ENCODE measurements at places on chromosomes 11 and 22. TPM values are rescaled to one million over a fixed set of nuclear protein-coding genes. Genes with fewer than 3 reads are reported as not detected.

- no peak for DNase-seq
Measured at GRCh38 chr22:45638197-45638596, 33.4 kb upstream of the ATXN10 start.

GRCh38 chr11:100632941-100633452, 54.1 kb upstream of the ARHGAP42 start:
- DNase-seq: peak; percentile 54

- DNase-seq: no peak
Measured at GRCh38 chr11:127061947-127062346, 61.4 kb upstream of the KIRREL3 start.

GRCh38 chr11:76615950-76616349, 54.6 kb downstream of the LRRC32 start:
- peak; percentile 60 for DNase-seq

DNA sequence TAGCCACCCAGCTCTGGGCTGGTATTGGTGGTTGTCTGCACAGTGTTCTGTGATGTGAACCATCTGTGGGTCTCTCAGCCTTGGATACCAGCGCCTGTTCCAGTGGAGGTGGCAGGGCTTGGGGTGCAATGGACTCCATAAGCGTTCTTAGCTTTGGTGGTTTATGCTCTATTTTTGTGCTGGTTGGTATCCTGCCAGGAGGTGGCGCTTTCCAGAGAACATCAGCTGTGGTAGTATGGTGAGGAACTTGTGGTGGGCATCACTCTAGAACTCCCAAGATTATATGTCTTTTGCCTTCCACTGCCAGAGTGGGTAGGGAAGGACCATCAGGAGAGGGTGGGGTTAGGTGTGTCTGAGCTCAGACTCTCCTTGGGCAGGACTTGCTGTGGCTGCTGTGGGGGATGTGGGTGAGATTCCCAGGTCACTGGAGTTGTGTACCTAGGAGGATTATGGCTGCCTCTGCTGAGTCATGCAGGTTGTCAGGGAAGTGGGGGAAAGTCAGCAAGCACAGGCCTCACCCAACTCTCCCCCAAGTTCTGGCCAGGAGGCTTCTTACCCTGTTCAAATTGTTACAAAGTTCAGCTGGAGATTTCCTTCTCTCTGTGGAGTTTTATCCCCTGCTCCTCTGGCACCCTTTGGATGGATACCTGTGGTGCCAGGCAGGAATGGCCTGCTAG, 47.2 kb downstream of the MRGPRX2 start:
- DNase-seq: no peak

- DNase-seq: no peak
Measured at GRCh38 chr22:43128928-43129424, 14.2 kb downstream of the MCAT start.

The OTOG gene
- 0.31 TPM for total RNA-seq

DNA sequence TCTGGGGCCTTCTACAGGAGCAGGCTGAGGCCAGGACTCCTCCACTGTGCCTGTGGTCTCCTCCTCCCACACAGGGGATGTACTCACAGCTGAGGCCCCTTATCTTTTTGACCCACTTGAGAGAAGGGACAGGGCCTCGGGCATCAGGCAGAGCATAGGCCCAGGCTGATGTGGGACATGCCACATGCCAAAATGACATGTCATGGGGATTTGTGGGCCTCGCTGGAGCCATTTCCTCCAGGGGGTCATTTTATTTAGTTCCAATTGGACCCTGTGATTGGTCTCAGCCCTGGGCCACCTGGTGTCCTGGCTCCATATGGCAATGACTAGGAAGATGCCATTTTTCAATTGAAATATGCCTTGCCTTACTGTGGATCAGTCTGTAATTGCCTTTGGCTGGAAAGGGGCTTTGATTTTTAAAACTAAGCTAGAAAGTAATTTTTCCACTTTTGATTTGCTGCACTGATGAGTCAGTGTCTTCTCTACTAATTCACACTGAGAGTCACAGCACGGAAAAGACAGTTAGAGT, 171.1 kb upstream of the NAV2 start:
- DNase-seq: no peak

The TMEM25 gene
- total RNA-seq: 27.9 TPM

DNA sequence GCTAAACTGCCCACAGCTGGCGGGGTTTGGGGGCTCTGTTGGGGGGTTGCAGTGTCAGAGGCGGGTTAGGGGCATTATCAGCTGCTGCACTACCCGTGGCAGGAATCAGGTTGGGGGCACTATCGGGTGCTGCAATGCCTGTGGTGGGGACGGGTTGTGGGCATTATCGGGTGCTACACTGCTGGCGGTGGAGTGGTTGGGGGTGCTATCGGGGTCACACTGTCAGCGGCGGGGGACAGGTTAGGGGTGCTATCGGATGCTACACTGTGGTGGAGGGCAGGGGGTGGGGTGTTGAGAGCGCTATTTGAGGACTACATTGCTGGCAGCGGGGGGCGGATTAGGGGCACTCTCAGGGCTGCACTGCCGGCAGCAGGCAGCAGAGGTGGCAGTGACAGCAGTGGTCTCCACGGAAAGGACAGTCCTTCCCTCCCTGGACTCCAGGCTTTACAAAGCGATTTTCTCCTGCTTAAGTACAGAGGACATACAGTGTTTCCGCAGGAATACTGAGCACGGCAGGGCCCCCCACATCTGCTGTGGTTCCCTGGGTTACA, 119.5 kb upstream of the VPREB1 start:
- no peak for DNase-seq

DNA sequence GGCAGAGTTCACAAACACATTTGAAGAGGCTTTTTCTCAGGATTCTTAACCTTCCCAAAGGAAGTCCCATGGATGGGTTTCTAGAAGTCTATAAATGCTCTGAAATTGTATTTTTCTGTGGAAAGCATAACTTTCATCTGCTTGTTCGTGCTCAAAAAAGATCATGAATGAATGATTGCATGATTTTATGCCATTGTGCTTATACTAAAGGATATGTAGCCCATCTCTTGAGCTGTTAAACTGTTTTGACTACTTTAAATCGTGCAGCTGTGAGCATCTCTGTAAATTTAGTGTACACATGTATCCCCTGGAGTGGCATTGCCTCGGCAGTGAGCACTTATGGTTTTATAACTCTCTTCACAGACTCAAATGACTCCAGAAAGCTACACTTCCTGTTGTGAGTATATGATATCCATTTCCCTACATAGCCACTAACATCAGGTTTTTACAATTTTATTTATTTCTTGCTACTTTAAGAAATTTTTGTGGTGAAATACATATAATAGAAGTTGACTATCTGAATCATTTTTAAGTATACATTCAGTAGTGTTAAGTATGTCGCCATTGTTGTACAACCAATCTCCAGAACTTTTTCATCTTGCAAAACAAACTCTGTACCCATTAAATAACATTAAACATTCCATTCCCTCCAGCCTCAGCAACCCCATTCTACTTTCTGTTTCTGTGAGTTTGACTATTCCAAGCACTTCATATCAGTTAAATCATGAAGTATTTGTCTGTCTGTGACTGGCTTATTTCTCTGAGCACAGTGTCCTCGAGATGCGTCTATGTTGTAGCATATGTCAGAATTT, 8.0 kb downstream of the NEAT1 start:
- no peak for DNase-seq

GRCh38 chr22:46156031-46156430, 5.7 kb downstream of the PPARA start:
- DNase-seq: no peak

DNA sequence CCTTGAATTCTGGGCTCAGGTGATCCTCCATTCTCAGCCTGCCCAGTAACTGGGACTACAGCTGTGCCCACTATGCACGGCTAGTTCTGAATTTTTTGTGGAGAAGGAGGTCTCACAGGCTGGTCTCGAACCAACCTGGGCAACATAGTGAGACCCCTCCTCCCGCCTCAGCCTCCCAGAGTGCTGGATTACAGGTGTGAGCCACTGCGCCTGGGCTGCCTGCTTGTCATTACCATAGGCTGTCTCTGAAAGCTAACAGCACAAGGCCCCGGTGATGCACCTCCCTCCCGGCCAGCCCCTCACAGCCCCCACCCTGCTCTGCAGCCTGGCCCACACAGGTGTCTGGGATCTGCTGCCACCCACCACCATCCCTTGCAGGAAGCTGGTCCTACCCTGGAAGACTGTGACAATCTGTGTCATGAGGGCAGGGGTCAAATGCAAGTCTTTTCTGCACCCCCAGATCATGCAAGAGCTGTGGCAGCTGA, 82.4 kb downstream of the DGCR2 start:
- no peak for DNase-seq

DNA sequence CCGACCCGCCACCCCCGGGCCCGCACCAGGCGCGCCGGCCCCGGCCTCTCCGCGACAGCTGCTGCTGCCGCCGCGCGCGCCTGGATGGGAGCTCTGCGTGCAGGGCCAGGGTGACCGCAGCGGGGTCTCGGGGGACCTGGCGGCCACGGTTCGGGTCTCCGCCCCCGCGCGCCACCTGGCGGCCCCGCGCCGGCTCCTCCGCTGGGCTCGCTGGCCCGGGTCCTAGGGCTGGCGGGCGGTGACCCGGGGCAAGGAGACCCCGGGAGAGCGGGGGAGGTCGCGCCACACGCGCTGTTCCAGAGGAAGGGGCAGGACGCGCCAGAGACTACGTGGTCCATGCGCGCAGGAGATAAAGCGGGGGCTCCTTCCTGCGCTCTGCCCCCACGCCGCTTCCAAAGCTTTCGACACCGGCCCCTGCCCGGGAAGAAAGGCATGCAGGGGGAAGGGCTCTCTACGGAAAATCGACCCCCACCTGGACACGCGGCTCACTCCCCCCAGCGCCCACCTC, 562 bp downstream of the SHANK2 start:
- DNase-seq: no peak

DNA sequence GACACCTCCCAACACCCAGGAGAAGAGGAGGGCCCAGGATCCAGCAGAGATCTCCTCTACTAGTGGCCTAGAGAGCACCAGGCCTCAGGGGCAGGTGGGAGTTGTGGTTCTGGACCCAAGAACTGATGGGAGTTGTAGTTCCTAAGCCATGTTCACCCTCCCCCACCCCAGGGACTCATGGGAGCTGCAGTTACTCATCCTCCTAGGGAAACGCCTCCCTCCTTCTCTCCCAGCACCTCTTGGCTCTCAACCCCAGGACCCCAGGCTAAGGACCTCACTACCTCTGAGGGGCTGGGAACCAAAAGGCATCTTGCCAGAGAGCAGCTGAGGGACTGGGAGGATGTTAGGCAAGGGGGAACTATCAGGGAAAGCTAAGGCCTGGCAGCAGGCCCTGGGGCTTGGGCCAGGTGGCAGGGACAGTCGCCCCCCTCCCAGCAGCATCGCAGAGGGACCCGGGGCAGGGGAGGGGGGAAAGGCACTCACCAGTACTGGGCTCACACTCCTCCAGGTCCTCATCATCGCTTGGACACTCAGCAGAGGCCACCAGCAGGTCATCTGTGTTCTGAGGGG, 28.9 kb downstream of the SLC22A12 start:
- DNase-seq: peak; percentile 60

DNA sequence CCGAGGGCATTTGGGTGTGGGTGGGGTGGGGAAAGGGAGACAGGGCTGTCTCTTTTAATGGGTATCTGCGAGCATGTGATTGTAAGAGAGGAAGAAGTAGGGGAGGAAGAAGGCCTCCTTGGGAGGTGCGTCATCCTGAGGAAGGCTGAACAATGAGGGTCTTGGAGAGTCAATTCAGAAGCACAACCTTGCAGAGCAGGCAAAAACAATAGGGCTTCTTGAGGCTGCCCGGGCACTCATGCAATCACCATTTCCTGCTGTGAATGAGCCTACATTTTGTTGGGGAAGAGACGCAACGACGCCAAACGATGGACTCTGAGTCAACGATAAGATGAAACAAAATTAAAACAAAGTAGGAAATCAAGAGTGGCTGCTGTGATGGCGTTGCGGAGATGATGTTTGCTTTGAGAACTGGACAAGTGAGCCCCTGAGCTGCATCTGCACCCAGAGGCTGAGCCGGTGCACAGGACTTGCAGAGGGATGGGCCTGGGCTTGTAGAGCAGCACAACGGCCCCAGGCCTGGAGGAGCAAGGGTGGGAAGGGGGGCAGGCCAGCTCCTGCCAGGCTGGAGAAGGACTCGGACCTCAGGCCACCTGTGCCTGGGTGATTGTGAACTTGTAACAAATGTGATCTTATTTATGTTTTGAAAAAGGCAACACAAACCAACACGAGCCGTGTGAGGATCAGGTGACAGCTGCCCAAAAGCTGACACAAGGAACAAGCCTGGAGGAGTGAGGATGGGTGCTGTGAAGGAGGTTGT, 92.3 kb upstream of the B3GAT1 start:
- DNase-seq: no peak

DNA sequence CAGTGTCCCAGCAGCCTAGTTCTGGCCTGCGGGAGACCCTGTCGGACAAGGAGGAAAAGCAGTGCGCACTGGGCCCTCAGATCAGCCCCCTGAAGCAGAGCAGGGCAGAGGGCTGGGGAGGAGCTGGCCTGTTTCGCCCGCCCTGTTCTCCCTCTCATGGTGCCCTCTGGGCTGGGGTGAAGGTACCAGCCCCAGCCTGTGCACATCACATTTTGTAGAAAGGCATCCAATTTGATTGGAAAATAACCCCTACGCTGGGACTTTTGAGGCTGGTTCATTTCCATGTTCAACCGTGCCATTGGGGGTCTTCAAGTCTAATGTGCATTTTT, 832 bp upstream of the NAP1L4 start:
- DNase-seq: no peak

DNA sequence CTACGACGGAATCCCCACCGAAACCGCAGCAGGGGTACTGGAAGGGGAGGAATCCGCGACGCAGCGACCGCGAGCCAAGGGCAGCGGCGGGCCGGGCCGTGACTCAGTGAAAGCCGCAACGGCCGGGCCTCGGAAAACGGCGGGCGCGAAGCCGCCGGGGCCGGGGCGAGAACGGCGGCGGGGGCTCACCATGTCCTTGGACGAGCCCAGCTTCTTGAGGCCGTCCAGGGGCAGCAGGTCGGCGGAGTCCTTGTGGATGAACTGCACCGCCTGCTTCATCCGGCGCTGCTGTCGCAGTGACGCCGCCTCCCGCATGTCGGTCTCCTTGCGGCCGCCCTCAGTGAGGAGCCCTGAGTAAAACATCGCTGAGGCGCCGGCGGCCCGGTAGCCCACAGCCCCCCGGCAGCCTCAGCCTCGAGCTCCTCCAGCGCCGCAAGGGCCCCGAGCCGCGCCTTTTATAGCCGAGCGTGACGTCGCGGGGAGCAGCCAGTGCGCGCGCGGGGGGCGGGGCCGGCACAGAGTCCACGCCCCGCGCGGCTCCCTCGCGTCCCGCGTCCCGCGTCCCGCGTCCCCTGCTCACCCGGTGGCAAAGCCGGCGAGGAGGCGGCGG, at the start of gene NRIP3:
NRIP3 (minus strand) TSS at position 429 of the 610 bp plus-strand sequence; CDS start at position 363, 66 bp downstream.
- peak; percentile 67 for DNase-seq

The TBC1D22A gene
- 32.6 TPM for total RNA-seq

The NRIP3 gene
- 2.4 TPM for total RNA-seq

The CADM1 gene
- 58.0 TPM for total RNA-seq

Measured in ureter (tissue), 1 donor.